ENCODE measurements at places on chromosomes 6 and 20. TPM values are rescaled to one million over a fixed set of nuclear protein-coding genes. Genes with fewer than 3 reads are reported as not detected.

- DNase-seq: no peak
These were observed 153.4 kb upstream of the SALL4 start for GRCh38 chr20:51955756-51956155.

DNA sequence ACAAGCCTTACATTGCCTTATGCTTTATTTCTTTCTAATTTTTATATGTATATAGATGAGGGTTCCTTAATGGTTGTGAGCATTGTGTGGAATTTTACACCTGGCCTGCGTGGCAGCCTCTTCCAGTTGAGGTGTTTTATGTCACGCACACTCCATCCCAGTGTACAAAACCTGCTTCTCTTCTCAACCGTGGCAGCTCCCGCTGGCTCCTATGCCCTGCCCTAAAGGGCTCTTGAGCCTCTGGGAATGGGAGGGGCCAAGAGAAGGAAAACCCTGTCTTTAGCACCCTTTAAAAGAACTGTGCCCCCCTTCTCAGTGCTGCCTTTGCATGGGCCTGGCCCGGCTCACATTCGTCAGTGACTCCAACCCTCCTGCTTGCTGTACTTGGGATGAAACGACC is 4.3 kb upstream of the DNAJC5 start:
- DNase-seq: no peak

- DNase-seq: peak; percentile 88
These were observed 55.0 kb upstream of the FOXC1 start for GRCh38 chr6:1554476-1555310.

- DNase-seq: peak; percentile 90
These were observed 424 bp upstream of the KIF13A start for GRCh38 chr6:17987697-17988421.

DNA sequence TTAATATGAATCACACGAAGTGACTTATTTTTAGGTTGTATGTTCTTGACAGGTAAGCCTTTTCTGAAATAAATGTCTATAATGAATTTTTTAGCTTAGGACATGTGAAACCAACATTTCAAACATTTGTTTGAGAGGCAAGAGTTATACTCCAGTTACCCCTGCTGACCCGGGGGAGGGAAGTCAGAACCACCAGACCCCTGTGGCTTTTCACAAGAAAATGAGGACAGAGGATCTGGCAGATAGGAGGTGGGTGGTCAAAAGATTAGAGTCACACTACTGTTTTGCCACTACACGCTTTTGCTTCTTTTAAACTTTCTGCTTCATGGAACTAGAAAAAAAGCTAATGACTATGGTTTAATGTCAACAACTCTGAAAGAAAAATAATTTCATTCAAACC is 27.5 kb upstream of the ADGRF4 start:
- no peak for DNase-seq

DNA sequence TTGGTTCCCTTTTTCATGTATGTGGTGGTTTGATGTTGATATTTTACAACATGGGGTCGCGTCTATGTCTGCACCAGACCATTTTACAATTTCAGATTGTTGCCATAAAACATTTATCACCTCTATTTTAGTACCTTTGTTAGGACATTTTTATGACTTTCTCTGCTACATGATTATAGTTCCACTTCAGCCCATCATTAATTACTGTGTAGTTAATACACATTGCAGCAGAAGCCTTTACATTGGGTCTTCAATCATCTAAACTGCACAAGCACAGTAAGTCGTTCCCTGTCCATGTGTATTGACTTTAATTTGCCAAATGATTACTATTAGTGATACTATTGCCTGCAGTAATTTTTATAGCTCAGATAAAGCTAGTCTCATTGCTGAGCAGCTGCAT is 15.7 kb upstream of the TMEM217 start:
- DNase-seq: no peak

DNA sequence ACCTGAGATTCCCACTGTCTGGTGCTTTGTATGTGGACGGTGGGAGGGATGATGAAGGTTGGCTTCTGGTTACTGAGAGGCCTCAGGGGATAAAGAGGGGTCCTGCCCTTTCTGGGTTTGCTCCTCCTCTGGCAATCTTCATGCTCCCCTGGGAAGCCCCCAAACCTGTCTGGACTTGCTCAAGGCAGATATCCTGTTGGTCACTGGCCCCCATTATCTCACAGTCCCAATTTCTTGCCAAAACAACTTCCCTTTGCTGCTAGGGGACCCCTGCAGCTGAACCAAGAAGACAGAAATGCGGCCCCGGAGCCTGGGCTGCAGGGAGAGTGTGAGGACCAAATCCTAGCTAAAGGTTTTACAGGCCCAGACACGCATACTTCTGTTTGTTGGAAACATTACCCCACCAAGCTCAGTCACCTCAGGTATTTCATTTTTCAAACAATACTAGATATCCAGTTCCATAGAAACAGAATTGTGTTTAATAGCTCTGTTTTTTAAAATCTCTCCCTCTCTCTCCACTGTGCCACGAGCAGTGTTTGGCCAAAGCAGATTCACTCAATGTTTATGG is 63.4 kb upstream of the MRPS10 start:
- DNase-seq: no peak

GRCh38 chr6:69279805-69280204 is 517.0 kb downstream of the LMBRD1 start:
- DNase-seq: no peak

- no peak for DNase-seq
These were observed 28.2 kb upstream of the RPS6KA2 start for GRCh38 chr6:166655251-166655650.

GRCh38 chr6:169957351-169957963 is 206.0 kb downstream of the ERMARD start:
- DNase-seq: peak; percentile 53

DNA sequence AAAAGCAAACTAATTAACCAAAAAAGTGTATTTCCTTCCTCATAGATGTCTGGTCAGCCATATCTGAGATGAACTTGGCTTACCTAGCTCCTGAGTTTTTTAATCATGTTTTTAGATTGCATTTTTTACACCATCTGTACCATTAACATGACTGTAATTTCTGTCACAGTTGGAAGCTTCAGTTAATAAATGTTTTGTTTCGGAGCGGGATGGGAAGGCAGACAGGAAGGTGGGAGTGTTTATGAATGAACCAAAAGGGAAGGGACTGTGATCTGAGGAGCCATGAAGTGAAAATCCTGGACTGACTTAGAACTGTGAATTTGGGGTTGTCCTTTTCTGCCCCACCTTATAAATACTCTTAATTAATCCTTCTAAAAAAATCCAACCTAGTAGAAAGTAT is 445.6 kb upstream of the SOX4 start:
- DNase-seq: no peak

- DNase-seq: no peak
These were observed 81.0 kb downstream of the SMLR1 start for GRCh38 chr6:130908188-130908587.

BANF2 gene
- total RNA-seq: not detected

C6orf58 gene
- not detected for total RNA-seq
